T-helper 2 cell (primary cell): ENCODE measurements at places on chromosomes 4 and X.
A peak's percentile ranks its signal among the peaks of the same experiment; 100 is the strongest.

- no peak for DNase-seq
Measured at GRCh38 chr4:30720021-30720660, at the start of gene PCDH7. PCDH7 (plus strand) TSS chr4:30720369; CDS start chr4:30721423, 1,054 bp downstream.

GRCh38 chrX:122817321-122817955 lies 366.6 kb upstream of the GRIA3 start:
- DNase-seq: no peak

DNA sequence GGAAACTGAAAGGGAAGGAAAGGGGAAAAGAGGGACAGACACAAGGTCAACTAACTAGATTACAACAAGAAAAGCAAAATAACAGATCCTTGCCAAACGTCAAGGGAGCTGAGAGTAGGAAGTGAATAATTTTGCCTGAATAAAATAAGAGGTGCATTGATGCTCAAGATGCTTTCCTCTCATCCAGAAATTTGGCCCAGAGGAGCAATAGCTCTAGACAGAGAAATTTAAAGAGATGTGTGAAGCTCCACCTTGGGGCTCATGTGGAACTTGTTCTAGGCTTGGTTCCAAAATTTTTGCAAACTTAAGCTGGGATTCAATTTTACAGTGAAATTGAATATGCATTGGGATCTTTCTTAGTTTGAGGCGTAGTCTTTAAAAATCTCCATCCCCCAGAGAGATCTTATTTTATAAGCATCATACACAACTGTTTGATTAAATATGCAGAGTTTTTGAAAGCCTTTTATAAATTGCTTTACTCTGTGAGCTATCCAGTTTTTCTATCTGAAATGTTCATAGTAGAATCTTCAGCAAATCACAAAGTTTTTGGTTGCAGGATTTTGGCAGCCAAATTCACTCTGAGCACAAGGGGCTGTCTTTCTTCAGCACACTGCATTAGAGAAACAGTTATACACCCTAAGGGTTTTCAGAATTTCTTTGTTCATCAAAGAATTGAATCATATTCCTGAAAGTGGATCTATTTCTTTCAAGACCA lies 1159.5 kb downstream of the ADGRL3 start:
- DNase-seq: no peak

DNA sequence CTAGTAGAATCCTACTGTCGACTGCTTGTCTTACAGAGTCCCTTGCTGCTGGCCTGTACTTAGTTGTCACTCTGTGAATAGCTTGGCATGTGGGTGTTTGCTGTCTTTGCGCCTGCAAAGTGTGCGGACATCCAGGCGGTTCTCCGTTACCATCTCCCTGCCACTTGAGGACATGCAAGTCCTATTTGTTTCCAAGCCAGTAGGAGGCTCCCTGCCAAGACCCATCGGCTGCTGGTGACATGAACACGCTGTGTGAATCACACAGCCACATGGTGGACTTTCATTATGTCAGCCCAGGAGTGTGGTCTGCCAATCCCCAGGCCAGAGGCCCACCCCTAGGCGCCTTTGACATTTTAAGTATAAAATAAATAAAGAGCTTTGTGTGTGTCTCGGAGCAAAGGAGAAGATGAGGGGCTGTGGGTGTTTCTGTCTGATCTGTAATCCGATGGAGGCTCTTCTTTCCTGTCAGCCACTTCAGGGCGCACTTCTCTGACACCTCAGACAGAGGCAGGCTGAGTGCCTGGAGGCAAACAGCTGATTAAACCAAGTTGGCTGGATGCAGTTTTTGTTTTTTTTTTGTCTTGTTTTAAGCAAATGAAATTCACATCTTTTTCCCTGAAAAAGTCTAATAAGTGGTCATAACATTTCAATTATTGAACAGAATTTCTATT lies 51.5 kb downstream of the ALPK1 start:
- DNase-seq: no peak

DNA sequence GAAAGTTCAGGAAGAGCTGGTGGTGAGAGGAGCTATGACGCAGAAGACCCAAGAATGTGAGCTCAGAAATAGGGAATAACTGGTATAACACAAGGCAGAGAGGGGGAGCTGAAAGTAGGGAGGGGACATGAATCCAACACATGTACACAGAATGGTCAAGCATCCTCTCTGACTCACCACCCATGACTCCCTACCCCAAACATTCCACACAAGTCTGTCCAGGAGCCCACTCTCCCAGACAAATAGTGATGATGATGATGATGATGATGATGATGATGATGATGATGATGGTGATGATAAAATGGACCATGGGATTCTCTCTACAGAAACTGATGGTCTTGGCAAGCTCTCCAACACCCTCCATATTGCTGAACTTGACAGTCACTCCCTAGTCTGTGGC lies 46.4 kb downstream of the NAT8L start:
- no peak for DNase-seq

DNA sequence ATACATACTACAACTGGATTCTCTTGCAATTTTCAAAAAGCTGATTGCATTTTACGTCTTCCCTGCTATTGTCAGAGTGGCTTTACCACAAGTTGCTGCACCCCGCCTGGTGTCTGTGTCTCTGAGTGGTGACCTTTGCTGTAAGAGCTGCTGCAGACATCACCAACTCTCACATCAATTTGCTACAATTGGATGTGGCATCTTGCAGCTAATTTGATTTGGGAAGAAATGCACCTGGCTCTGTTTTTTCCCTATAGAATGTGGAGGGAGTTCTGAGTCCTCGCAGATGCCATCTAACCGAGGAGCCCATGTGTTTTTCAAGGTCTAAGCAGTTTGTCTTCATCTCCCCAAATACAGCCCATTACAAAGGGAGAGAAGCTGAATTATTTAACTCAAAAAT lies 73.8 kb upstream of the PHOX2B start:
- DNase-seq: no peak

GRCh38 chr4:113637363-113637762 lies 124.2 kb downstream of the CAMK2D start:
- DNase-seq: peak; percentile 47

GRCh38 chr4:140408974-140409373 lies 18.5 kb downstream of the CLGN start:
- no peak for DNase-seq

- DNase-seq: no peak
Measured at GRCh38 chr4:145414226-145414625, 67.4 kb upstream of the SMAD1 start.

- DNase-seq: no peak
Measured at GRCh38 chr4:134548052-134548628, 346.6 kb upstream of the PABPC4L start.
